ENCODE measurements at places on chromosomes 1 and 21.
A peak's percentile ranks its signal among the peaks of the same experiment; 100 is the strongest.

DNA sequence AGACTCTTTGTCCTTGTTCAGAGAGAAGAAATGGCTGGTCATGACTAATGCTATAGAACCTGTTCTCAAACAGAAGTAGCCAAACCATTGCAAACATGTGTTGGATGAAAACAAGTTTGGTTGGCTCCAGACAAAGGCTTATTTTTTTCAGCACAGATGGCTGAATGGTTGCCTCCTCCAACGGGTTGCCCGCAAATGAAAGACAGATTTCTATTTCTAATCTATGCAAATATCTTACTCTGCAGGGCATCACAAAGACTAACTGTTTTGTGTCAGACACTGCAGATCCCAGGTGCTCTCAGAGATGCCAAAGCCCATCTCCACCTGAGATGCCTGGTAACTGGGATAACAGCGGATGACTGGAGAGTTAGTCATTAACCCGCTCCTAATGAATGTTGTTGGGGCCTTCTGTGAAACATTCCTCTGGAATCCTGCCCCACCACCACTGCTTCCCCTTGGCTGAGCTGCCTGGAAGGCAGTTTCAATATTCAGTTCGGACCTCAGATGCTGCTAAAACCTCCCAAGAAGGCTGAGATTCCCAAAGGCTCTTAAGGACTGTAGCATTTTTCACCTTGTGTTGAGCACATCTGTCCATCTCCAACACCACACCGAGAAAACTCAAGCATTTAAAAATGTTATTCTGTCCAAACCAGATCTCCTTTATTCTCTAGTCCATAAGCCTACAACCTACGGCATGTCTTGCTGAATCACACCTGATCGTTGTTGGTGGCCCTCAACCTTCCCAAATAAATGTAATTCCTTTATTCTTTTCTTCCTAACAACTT, 104.4 kb downstream of the PTPN14 start:
- DNase-seq, result no peak

DNA sequence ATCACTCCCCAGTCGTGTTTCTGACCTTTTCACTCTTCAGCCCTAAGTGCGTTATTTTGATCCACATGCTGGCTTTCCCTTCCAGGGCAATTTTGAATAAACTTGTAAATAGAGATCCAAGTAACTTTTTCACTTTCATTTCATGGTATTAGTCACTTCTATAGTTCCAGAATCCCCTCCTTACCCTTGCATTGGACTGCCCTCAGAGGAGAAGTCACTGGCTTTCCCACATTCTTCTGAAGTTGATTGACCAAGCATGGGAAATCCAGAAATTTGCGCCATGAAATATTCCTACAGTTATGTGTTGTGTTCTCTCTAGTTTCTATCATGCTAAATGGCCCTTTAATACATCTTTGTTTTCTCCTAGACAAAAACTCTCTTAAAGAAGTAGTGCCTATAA, 177.3 kb upstream of the GORAB start:
- no peak for DNase-seq

GRCh38 chr1:147384804-147385203, 142.3 kb downstream of the CHD1L start:
- no peak for DNase-seq

GRCh38 chr1:212951126-212951946, 995 bp downstream of the VASH2 start:
- DNase-seq, result no peak

DNA sequence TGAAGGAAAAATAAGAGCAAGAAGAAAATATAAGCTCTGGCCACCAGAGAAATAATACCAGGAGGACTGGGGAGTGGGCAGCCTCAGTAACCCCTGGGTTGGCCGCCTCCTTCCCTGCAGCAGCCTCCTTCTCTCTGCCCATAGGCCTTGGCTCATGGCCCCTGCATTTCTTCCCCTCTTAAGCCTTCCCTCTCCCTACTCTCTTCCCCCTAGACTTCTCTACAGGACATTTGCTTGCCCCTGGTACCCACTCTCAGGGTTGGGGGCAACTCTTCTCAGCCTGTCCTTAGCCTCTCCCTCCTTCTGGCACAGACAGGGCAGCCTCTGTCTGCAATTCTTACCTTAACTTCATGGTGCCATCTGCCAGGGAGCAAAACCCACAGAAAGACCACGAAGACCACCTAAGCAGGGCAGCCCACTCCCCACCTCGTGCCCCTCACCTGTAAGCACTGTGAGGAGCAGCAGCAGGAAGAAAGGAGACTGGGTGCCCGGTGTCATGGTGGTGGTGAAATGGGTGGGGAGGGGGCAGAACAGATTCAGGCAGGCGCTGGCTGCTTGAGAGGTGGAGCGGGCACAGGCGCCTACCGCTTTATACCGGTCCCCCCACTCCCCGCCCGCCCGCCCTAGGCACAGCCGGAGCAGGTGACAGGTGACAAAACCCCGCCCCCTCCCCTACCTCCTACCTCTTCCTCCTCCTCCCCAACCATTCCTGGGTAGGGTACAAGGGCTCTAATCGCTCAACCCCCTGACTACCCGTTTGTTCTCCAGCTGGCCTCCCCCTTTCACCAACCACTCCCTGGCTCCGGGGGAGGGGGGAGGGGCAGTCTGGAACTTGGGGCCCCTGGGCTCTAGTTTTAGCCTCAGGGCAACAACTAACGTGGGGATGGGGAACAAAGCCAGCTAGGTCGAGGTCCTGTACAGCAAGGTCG, 15.1 kb downstream of the THBS3 start:
- DNase-seq, result peak; percentile 22

DNA sequence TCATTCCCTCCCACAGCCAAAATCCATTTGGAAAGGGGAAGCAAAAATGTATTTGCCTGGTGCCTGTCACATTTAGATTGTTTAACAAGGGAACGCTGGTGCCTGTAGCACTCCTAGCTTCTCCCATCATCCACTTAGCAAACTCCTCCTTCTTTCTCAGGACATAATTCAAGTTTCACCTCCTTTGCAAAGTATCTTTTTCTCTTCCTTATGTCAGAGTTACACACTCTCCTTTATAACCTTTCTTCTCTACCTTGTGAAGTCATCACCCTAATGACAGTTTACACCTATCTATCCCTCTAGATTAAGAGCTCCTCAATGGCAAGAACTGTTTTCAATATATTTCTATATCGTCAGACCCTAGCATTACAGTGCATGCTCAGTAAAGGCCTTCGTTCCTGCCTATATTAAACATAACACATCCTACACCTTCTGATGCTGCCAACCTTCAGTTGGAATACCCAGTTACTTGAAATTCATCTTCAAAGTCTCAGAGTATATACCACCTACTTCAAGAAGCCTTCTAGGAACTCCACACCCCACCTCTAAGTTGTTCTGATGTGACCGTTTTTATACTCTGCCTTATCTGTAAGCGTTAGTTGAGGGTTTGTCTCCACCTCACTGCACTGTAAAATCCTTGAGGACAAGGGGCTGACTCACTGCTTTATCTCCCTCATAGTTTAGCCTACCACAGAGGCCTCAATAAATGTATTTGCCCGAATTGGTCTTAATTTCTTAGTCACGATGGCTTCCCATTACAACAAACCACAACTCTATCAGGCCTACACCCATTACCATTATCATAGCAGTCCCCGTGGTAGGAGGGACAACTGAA, 1.0 kb upstream of the EPS15 start:
- DNase-seq, result no peak

- no peak for DNase-seq
These were observed 14.0 kb upstream of the GBP5 start for GRCh38 chr1:89286549-89287180.

- no peak for DNase-seq
These were observed 35.7 kb downstream of the ACP6 start for GRCh38 chr1:147634645-147635044.

DNA sequence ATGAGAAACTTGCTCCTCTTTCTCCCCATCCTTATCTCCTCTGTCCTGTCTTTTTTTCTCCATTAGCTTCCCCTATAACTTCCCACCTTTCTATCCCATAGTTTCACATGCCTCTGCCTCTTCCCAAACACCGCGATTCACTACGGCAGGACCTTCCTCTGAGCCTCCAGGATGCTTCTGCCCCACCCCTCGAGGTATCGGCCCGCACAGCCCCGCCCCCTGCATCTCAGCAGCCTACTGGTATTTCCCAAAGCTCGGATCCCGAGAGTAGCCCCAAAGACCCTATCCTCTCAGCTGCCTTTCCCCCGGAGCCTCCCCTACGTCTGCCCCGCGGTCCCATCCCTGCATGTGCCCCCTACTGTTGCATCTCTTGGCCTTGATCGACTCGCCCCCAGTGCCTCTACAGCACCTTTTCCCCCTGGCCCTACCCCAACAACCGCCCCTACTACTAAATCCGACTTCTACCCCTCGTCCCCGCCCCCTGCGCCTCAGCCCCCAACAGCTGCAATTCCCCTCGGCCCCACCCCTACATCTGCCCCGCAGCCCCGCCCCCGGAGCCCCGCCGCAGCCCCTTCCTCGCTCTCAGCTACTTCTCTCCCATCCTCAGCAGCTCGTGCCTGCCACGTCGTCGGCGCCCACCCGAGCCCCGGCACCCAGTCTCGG, 512 bp downstream of the PIAS3 start:
- no peak for DNase-seq

- DNase-seq, result no peak
These were observed 75.5 kb downstream of the MORN1 start for GRCh38 chr1:2315674-2316450.

- no peak for DNase-seq
These were observed 96.9 kb upstream of the SGIP1 start for GRCh38 chr1:66437136-66437401.

DNA sequence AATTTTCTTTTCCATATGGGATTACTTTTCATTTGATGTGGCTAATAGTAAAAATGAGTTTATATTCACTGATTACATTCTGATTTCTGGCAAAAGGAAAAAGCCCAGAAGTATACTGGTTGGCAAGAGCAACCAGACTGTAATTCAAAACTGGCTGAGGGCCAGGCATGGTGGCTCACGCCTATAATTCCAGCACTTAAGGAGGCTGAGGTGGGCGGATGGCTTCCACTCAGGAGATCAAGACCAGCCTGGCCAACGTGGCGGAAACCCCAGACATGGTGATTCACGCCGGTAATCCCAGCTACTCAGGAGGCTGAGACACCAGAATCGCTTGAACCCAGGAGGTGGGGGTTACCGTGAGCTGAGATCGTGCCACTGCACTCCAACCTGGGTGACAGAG, 14.5 kb downstream of the SYT11 start:
- no peak for DNase-seq

GRCh38 chr1:46522969-46523320, 28.5 kb downstream of the KNCN start:
- no peak for DNase-seq

DNA sequence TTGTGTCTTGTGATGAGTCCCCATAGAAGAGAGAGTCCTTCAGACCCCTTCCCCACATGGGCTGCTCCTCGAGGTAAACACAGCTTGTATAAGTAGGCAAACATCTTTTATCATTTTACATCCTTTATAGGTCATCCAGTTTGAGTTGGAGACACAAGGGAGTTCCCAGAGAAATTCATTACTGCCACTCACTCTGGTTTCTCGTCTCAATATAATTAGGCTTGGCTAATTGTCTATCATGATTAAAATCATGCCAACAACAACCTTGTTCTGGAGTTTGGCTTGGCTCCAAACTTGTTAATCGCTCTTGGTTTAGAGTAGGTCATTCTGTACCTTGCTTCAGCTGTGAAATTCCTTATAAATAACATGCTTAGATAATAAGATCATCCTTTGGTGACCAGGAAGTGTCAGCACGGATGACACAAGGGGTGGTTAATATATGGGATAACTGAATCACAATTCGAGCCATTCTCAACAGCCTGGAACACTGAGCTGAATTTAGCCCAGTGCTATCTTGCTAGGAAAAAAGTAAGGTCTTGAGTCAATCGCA, 70.7 kb upstream of the DAB1 start:
- DNase-seq, result no peak

GRCh38 chr1:101044749-101045148, 19.2 kb upstream of the DPH5 start:
- DNase-seq, result no peak

DNA sequence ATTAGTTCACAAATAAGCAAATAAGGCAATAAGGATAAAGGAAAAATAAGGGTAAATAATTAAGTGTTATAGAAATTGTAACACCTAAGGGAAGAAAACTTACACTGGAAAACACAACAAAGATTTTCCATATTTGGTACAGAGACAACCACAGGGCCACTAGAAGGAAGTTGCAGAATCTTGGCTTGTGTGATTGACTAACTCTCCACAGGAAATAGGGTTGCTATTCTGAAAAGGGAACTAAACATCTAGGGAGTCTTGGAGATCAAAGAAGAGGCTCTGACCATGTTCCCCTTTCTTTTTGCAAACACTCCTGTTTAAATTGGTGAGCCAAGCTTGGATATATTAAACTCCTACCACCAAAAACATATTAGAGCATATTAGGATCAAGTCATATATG, 59.1 kb downstream of the APCS start:
- no peak for DNase-seq

DNA sequence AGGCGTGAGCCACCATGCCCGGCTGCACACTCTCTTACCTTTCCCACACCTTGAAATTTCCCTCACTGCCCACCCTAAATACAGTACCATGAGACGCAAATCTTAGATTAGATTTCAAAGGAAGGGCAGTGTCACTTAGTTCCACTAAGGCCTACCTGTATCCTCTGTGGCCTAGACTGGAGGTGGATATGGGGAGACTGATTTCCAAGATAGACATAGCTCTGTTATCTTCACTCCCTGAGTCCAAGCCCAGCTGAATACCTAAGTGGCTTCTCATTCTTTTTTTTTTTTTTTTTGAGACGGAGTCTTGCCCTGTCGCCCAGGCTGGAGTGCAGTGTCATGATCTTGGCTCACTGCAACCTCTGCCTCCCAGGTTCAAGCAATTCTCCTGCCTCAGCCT, 89.0 kb downstream of the SLC16A1 start:
- no peak for DNase-seq

DNA sequence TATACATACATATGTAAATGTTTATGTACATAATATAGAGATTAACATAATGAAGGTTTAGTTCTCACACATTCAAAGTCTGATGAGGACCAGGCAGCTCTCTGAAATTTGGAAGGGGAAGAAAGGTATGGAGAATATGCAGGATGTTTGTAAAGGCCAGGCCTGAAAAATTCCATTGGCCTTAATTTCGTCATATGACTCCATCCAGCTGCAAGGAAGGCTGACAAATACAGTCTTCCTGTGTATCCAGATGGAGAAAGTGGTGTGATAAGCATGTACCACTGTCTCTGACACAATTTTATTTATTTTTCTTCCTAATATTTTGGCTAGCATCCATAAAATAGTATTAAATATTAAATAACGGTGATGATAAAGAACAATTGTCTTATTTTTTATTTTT, 6.3 kb upstream of the SGIP1 start:
- no peak for DNase-seq

DNA sequence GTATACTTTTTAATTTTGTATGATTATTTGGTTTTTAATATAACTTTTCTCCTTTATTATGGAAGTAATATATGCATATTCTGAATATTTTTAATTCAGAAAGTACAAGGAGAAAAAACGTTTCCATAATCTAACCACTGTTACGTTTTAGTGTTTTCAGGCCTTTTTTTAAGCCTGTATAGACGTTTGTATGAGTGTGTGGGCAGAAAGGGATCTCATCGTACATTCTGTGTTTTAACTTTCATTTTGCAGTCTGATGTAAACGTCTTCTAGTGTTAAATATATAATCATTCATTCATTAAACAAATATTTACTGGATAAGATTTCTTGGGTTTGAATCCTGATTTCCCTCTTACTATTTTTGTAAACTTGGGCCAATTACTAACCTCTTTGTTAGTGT, 38.0 kb upstream of the PLEKHO1 start:
- DNase-seq, result no peak

All from stimulated activated CD8-positive, alpha-beta memory T cell treated with anti-CD3 and anti-CD28 coated beads, Interleukin-12 subunit alpha, Interleukin-12 subunit beta, amount 100 ng/mL, for 4 hours (primary cell).